ENCODE measurements at places on chromosomes 4 and X.

DNA sequence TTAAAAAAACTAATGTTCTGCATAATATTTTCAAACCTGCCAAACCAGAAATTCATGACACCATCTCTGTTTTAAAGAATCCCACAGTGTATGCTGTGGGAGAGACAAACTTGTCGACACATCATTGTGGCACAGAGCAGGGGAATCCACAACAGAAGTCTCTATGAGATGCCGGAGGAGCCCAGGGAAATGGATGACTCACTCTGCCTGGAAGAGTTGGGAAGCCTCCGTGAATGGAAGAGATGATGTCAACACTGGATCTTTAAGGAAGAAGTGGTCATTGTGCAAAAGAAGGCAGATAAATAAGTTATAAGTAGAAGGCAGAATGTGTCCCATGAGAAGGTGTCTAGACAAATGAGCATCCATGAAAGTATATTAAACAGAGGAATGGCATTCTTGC is 595.1 kb downstream of the RAB28 start:
- no peaks in the 10 kb centered on the region for H3K27me3 ChIP-seq
- no peak overlapping the region for H3K4me3 ChIP-seq
- H3K36me3 ChIP-seq = no peaks in the 10 kb centered on the region
- no peak for DNase-seq

GRCh38 chrX:50072110-50072509 is 128.7 kb downstream of the AKAP4 start:
- no peak overlapping the region for H3K27ac ChIP-seq
- no peak for DNase-seq
- no peak overlapping the region for H3K4me3 ChIP-seq
- H3K36me3 ChIP-seq = no peaks in the 10 kb centered on the region
- no peaks in the 10 kb centered on the region for H3K27me3 ChIP-seq
- no peaks in the 10 kb centered on the region for H3K4me1 ChIP-seq

GRCh38 chrX:1323315-1323714 is 13.3 kb upstream of the IL3RA start:
- no peak overlapping the region for H3K4me3 ChIP-seq
- H3K27me3 ChIP-seq = no peaks in the 10 kb centered on the region
- DNase-seq = no peak
- H3K27ac ChIP-seq = no peak overlapping the region
- no peaks in the 10 kb centered on the region for H3K4me1 ChIP-seq

- DNase-seq = no peak
- no peaks in the 10 kb centered on the region for H3K36me3 ChIP-seq
- no peak overlapping the region for H3K27ac ChIP-seq
- H3K4me3 ChIP-seq = no peak overlapping the region
- no peaks in the 10 kb centered on the region for H3K27me3 ChIP-seq
- H3K4me1 ChIP-seq = no peaks in the 10 kb centered on the region
Observed at GRCh38 chrX:96985046-96985445, 101.3 kb downstream of the RPA4 start.

DNA sequence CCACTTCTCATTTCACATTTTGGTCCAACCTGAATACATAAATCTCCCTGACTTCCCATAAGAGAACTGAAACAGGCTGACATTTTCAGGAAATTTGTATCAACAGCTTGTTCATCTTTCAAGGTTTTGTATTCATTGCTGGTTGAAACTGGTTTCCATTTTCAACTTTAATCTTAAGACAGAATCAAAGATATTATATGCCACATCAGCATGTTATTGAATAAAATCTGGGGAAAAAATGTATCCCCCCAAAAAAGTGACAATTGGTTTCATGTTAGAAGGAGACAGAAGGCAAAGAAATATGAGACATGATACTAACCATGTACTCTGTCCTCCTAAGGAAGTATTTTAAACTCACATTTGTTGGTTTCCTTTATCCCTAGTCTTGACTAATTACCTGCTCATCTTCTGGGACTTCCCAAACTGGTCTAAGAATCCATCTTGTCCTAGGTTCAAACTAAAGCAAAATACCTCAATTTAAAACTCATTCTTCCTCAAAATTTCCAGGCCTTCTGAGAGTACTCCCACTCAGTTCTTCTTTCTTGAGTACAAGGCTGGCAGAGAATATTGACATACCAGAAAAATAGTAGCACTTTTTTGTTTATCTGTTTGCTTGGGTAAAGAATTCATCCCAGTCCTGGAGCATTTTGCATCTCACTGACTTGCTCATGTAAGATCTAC is 3.1 kb upstream of the ANTXR2 start:
- H3K27ac ChIP-seq = no peak overlapping the region
- no peak for DNase-seq
- no peaks in the 10 kb centered on the region for H3K36me3 ChIP-seq
